ENCODE measurements at places on chromosomes 1 and 21. TPM values are rescaled to one million over a fixed set of nuclear protein-coding genes. Genes with fewer than 3 reads are reported as not detected.

DNA sequence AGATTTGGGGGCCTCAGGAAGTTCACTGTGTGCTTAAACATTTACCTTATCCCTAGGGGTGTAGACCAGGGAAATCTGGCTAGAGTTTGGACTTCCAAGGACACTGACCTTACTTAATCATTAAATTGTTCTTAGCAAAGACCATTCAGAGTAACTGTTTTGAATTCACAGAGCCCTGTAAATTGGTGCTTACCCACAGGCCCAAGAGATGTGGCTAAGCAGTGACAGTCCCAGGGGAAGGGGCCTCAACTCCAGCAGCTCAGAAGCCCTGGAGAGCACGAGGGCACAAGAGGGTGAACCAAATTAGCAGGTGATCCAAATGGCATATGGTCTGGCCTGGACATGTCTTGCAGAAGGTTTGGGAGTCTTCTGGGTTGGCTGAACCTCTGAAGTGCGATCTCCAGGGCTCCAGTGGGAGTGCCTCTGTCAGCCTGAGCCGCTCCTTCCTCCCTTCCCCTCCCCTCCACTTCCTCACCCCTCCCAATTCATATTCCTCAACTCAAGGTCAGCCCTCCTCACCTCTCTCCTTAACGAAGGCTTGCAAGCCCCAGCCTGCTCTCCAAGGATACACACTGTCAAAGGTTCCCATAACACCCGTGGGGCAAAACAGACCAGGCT is 4.3 kb downstream of the PAQR7 start:
- H3K27me3 ChIP-seq: no peaks in the 10 kb centered on the region
- no peak overlapping the region for H3K27ac ChIP-seq
- no peak for DNase-seq
- H3K36me3 ChIP-seq: no peaks in the 10 kb centered on the region
- H3K4me3 ChIP-seq: no peak overlapping the region
- H3K4me1 ChIP-seq: peaks cover 9% of the 10 kb centered on the region

GRCh38 chr1:230359992-230360668 is 66.0 kb downstream of the PGBD5 start:
- no peak overlapping the region for H3K4me3 ChIP-seq
- no peaks in the 10 kb centered on the region for H3K36me3 ChIP-seq
- no peak for DNase-seq
- no peaks in the 10 kb centered on the region for H3K4me1 ChIP-seq

GRCh38 chr1:235423214-235423652 is 56.0 kb downstream of the TBCE start:
- no peak for DNase-seq
- peaks cover 4% of the 10 kb centered on the region for H3K4me1 ChIP-seq
- H3K4me3 ChIP-seq: no peak overlapping the region
- no peak overlapping the region for H3K27ac ChIP-seq
- H3K36me3 ChIP-seq: no peaks in the 10 kb centered on the region

DNA sequence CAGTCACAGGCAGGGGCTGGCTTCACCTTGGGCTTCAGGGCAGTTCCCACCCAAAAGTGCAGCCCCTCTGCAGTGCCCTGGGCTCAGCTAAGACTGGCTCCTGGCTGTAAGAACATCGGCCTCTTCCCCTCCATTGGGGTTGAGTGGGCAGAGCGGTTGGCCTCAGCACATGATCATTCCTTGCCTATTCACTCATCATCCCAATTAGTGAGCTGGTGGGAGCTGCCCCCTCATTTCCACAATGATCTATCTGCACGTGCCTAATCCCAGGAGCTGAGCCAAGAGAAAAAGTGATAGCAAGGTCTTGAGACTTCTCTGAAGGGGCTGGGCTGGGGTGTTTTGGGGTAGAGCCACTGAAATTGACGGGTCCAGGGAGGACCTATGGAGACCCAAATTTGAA is 133.6 kb downstream of the SYF2 start:
- no peaks in the 10 kb centered on the region for H3K27me3 ChIP-seq
- DNase-seq: no peak
- H3K36me3 ChIP-seq: no peaks in the 10 kb centered on the region

FAM72C gene
- total RNA-seq: not detected

GPATCH3 gene
- 21.6 TPM for total RNA-seq

TSACC gene
- 1.1 TPM for total RNA-seq

DNA sequence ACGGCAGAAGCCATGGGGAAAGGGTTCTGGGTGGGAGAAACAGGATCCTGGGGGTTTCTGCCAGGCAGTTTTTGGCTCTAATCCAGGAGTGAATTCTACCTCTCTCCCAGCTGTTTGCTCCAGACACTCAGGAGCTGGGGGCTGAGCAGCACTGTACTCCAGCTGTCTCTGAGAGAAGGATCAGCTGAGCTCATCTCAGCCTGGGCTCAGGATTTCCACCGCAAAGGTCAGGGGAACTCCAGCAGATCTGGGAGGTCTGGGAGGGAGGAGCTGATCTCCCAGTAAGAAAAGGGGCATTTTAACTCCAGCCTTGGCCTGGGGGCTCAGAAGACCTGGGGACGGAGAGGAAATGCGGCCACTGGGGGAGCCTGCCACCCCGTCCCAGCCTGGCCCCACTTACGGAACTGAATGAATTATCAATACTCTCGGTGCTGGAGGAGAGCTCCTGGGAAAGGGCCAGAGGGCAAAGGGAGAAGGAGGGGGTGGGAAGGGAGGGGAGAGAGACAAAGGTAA is 17.3 kb downstream of the PI4KB start:
- no peak overlapping the region for H3K4me3 ChIP-seq
- H3K27ac ChIP-seq: no peak overlapping the region
- H3K36me3 ChIP-seq: peaks cover 14% of the 10 kb centered on the region
- no peaks in the 10 kb centered on the region for H3K27me3 ChIP-seq
- H3K4me1 ChIP-seq: peaks cover 4% of the 10 kb centered on the region

CFAP74 gene
- not detected for total RNA-seq

CENPF gene
- total RNA-seq: 4.1 TPM

DNA sequence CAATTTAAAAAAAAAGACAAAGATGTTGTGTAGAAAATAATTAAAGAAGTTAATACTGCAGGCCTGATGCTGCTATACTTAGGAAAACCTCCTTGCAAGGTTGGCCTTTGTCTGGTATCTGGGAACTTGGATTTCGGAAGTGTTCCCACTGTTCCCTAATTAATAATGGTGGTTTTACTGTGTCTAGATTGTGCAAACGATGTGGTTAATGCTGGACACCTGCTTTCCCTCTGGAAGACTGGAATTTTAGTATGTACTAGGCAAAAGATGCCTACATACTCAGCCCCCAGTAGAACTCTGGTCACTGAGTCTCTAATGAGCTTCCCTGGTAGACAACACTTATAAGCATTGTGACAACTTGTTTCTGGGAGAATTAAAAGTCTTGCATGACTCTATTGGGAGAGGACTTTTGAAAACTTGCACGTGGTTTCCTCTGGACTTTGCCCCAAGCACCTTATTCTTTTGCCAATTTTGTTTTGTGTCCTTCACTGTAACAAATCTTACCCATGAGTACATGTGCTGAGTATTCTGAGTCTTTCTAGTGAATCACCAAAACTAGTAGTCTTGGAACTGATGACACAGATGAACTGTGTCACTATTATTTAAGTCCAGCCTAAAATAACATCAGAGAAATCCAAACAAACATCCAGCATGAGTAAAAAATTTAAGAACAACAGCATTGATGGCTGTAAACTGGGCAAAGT is 40.4 kb downstream of the LIN9 start:
- DNase-seq: no peak
- no peak overlapping the region for H3K27ac ChIP-seq
- H3K36me3 ChIP-seq: no peaks in the 10 kb centered on the region
- H3K27me3 ChIP-seq: no peaks in the 10 kb centered on the region
- H3K4me3 ChIP-seq: no peak overlapping the region

DNA sequence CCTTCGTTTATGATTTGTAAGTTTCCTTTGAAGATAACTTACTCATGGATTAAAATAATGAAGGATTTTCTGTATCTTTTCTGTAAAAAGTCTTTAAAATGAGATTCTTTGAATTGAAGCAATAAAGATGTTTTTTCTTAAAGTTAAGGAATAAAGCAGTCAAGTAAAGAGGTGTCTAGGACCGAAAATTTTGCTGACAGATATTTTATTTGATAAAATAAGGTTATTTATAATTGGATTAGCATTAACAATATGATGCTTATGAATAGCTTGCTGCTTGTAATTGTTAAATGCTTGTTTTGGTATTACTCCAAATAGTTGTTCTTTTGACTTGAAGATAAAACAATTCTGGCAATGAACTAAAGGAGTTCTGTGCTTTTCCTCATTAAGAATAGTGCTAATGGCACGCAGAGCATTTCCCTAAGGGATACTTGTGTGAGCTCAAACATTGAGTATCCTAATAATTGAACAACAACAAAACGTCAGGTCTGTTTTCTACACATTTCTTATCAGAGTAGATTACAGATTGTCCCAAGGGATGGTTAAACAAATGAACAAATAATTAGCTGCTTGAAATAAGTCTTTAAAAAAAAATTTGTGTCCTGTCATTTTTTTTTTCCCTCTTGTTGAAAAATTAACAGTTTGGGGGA is 16.6 kb downstream of the TSNAX start:
- H3K27me3 ChIP-seq: no peaks in the 10 kb centered on the region
- H3K27ac ChIP-seq: no peak overlapping the region
- no peaks in the 10 kb centered on the region for H3K36me3 ChIP-seq
- no peak overlapping the region for H3K4me3 ChIP-seq
- no peaks in the 10 kb centered on the region for H3K4me1 ChIP-seq

GRCh38 chr1:202315576-202316168 is 26.1 kb downstream of the UBE2T start:
- H3K4me1 ChIP-seq: no peaks in the 10 kb centered on the region
- no peaks in the 10 kb centered on the region for H3K27me3 ChIP-seq
- DNase-seq: peak; percentile 64
- H3K4me3 ChIP-seq: no peak overlapping the region
- H3K27ac ChIP-seq: no peak overlapping the region

GRCh38 chr1:56081173-56081572 is 498.2 kb downstream of the PLPP3 start:
- no peaks in the 10 kb centered on the region for H3K27me3 ChIP-seq
- no peaks in the 10 kb centered on the region for H3K36me3 ChIP-seq
- H3K27ac ChIP-seq: no peak overlapping the region
- H3K4me3 ChIP-seq: no peak overlapping the region

- peak overlapping the region; percentile 47 for H3K4me3 ChIP-seq
- H3K27ac ChIP-seq: peak overlapping the region; percentile 61
- DNase-seq: peak; percentile 56
- H3K36me3 ChIP-seq: no peaks in the 10 kb centered on the region
These were observed 20.3 kb downstream of the RXRG start for GRCh38 chr1:165424454-165425216.

CACNA1S gene
- total RNA-seq: not detected

ZBED6 gene
- 31.6 TPM for total RNA-seq

FAM151A gene
- total RNA-seq: not detected

DNA sequence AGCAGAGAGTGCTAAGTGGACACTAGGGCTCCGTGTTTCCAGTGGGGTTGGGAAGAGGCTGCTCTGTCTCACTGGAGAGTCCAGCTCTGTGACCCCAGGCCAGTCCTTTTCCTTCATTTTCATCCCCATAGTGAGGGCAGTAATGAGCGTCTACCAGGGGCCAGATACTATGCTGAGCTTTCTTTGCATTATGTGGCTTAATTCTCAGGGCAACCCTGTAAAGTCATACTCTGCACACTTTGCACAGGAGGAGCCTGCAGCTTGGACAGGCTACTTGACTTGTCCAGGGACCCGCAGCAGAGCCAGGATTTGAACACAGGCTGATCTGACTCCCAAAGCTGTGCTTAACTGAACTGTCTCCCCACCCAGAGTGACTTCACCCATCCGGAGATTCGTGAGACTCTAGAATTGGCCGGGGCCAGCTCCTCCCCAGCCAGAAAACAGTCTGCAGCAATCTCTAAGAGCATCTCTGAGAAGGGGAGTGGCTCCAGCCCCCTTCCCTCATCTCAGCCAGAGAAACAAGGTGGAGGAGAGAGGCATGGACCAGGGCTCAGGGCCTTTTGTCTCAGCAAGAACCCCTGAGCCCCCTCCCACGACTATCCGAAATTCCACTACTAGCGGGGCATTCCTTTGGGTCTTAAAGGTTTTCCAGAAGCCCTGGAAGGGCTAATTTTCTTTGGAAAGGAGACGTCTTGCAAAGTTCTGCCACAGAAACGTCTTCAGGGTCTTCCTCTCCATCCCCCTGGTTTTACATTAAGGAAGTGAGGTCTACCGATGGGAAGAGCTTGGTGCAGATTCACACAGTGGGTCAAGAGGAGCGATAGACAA is 866 bp upstream of the FNDC5 start:
- no peak overlapping the region for H3K27ac ChIP-seq
- peaks cover 3% of the 10 kb centered on the region for H3K27me3 ChIP-seq
- DNase-seq: no peak
- no peaks in the 10 kb centered on the region for H3K36me3 ChIP-seq
- H3K4me3 ChIP-seq: no peak overlapping the region
- H3K4me1 ChIP-seq: peaks cover 11% of the 10 kb centered on the region

ARV1 gene
- 12.3 TPM for total RNA-seq

DNA sequence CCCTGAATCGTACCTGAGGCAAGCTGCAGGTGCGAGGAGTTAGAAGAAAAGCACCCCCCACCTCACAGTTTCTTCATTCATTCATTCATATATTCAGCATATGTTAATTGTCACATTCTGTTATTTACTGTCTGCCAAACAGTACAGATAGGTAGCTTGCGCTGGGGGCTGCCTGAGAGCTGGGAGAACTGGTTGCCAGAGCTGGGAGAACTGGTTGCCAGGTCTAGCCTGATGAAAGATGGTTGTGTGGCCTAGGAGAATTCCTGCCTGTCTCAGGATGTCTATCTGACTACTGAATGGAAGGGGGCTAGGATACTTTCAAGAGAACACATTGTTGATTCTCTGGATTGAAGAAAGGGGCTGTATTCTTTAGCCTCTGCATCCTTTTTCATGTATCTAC is 225.9 kb upstream of the POU3F1 start:
- H3K4me1 ChIP-seq: no peaks in the 10 kb centered on the region
- DNase-seq: no peak
- H3K36me3 ChIP-seq: no peaks in the 10 kb centered on the region
- no peak overlapping the region for H3K4me3 ChIP-seq
- no peak overlapping the region for H3K27ac ChIP-seq
